ENCODE measurements at places on chromosomes 7 and 10. TPM values are rescaled to one million over a fixed set of nuclear protein-coding genes. Genes with fewer than 3 reads are reported as not detected.

DNA sequence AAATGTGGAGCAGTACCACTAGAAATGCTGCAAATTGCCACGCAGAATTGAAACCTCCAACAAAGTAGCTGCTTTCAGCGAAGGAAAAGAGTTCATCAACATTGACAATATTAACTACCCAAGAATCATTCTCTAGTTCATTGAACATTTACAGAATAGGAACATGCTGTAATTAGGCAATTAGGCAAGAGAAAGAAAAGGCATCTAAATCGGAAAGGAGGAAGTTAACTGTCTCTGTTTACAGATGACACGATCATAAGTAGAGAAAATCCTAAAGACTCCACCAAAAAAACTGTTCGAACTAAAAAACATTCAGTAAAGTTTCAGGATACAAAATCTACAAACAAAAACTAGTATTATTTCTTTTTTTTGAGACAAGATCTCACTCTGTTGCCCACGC is 8.9 kb upstream of the PKD1L1 start:
- no peak for DNase-seq

DNA sequence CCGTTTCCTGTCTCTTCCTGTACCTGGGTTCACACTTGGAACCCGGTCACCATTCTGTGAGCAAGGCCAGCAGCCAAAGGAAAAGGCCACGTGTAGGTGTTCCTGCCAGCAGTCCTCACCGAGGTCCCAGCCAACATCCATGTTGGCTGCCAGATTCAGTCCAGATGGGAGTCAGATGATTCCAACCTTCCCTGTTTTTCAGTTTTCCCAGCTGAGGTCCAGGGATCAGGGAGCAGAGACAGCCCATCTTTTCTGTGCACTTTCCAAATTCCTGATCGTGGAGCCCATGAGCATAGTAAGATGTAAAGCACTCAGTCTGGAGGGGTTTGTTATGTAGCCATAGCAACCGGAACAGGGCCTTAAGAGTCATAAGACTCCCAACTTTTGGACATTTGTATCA is 3.9 kb upstream of the PVRIG start:
- no peak for DNase-seq

- no peak for DNase-seq
These were observed 1086.8 kb downstream of the KCNMA1 start for GRCh38 chr10:76550806-76551205.

Gene CD36
- not detected for total RNA-seq

Gene RBM33
- total RNA-seq = 31.2 TPM

Gene ST8SIA6
- not detected for total RNA-seq

Gene ZNF680
- 4.3 TPM for total RNA-seq

Gene SHTN1
- total RNA-seq = 9.0 TPM

Gene ZNF804B
- total RNA-seq = not detected

Gene SMO
- 15.5 TPM for total RNA-seq

Gene HOXA11
- total RNA-seq = 26.6 TPM

Gene TBX20
- 1.1 TPM for total RNA-seq

Measured in PC-3 (cell line).